Hindlimb muscle (tissue), 1 donor: ENCODE measurements at places on chromosomes 1 and 21.

DNA sequence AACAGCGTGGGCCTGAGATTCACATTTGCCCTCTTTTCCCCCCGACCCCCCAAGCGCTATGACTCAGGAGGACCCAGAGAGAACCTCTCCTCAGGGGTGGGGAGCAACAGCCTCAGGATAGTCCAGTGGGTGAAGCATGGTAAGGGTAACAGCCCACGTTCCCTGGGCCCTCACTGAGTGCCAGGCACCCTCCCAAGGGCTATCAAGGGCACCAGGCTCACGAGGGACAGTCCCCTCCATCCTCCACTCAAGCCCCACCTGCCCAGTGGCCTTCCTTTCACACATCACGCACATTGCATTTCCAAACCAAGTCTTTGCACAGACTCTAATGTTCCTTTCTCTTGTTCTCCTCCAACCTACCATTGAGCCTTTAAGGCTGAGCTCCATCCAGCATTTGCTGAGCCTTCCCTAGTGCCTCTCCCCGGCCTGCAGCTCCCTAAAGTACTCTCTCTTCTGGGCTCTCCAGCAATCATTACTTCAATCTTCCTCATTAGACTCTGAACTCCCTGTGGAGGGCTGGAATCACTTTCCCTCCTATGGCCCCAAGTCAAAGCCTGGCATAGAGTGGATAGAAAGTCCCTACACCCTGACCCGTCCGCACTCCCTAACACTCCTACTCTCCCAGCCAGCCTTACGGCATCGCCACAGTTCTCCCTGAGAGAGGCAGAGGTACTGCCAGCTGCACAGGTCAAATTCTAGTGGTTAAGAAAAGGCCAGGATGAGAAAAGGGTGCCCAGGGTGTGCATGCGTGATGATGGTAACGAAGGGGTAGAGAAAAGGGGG, 1.0 kb downstream of the AKR7A2 start:
- DNase-seq, result no peak

DNA sequence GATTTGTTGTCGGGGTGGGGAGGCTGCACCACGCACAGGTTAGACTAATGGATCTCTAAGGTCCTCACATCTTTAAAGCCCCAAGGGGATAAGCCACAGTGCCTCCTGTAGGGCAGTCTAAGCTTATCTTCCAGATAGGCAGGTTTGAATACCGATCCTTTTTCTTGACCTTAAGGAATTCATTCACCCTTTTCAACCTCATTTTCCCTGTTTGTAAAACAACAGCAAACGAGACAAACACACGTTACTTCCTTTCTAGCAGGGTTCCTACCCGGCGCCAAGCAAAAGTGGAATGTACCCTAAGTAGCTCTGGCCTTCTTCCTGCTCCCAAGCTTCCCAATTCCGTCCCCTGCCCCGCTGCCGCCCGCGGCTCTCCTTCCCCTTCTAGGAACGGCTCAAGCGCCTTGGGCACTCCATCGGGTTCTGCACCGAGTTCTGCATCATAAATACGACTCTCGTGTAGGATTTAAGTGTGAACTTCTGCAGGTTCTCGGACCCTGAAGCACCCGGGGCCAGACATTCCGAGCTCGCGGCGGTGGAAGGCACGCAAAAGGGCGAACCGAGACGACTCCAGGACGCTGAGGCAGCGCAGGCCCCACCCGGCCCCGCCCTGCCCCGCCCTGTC, 548 bp upstream of the CDC20 start:
- no peak for DNase-seq

DNA sequence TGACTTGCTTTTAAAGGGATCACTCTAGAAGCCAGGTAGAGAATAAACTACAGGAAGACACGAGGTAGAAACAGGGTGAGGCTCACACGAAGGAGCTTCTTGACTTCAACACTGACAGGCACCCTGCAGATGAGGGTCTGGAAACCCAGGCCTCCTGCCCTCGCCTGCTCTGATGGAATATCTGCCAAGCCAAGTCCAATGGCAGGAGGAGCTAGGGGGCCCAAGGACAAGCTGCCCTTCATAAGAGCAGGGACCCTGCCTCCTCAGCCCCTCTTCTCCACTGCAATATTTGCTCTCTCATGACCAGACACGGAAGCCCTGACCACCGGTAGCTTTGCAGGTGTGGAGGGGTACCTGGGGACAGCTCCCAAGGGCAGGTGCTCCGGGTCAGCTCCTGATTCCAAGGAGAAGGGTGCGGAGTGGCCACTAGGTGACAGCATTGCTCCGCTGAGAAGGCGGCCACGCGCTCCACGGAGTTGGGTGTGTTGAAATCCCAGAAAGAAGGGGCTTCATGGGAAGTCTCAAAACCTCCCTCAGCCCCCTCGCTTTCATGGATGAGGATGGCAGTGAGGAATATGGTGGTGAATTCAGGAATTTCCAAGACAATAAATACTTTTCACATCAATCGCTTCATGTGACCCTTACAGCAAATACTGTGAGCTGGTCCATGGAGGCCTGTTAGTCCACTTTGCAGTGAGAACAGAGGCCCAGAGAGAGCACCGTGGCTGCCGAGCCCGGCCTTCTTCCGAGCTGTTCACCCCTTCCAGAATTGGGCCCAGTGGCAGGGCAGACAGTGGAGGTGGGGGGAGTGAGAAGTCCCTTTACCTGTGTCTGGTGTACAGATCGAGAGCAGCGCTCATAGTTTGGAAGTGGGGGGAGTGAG, 33.2 kb upstream of the PAX7 start:
- DNase-seq, result peak; percentile 61

GRCh38 chr1:12617901-12618660, at the start of gene DHRS3:
TSS of gene DHRS3 (minus strand) at chr1:12618210. CDS start at chr1:12617348, 862 bp downstream.
- DNase-seq, result peak; percentile 88

GRCh38 chr1:12342401-12343003, 112.7 kb downstream of the VPS13D start:
- DNase-seq, result no peak

- DNase-seq, result no peak
These were observed 15.7 kb downstream of the SPOCD1 start for GRCh38 chr1:31799895-31800673.

- DNase-seq, result no peak
These were observed 30.5 kb upstream of the RC3H1 start for GRCh38 chr1:174052621-174053020.

DNA sequence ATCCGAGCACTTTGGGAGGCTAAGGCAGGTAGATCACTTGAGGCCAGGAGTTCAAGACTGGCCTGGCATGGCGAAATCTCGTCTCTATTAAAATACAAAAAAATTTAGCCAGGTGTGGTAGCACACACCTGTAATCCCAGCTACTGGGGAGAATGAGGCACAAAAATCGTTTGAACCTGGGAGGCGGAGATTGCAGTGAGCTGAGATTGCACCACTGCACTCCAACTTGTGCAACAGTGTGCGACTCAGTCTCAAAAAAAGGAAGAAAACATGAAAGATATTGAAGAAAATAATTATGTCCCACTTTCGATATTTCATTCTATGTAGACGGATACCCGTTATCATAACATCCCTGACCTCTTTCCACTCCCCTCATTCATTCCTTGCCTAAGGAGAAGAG, 19.2 kb downstream of the TUT4 start:
- DNase-seq, result no peak

DNA sequence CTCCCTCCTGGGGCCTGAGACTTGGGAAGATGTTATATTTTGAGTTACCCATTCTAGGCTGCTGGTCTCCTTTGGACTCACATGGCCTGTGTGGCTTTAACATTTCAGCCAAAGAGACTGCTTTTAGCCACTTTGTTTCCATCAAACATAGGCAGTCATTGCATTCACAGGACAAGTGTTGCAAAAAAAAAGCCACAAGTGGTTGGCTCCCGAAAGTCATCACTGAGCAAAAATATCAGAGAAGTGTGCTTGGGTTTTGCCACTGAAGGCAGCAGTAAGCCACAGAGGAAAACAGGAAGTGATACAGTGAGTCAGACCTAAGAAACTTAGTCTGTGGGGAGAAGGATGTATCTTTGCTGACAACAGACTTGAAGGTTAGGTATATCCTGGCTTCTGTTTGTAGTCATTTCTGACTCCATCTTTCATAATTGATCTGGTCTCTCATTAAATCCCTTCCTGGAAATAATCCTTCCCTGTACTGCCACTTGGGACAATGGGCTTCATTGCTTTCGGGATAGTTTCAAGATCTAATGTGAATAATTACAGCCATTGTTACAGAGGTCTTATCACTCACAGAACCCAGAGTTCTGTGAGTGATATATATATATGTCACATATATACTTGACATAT, 80.9 kb downstream of the COLGALT2 start:
- DNase-seq, result no peak

DNA sequence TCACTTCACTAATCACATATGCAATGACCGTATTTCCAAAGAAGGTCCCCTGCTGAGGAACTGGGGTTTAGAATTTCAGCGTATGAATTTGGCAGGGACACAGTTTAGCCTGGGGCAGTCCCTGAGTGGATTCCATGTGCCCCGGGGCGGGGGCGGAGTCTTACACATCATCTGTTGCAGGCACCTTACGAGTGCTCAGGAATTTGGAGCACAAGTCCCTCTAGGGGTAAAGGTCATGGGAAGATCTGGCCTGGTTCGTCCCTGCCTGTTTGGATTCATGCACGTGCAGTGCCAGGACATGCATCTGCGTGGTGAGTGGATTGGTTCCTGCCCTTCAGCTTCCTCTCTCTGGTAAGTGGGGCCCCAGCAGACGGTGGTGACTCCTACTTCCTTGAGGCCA, 208.3 kb upstream of the C1orf174 start:
- no peak for DNase-seq

- DNase-seq, result no peak
These were observed 53.6 kb downstream of the WNT9A start for GRCh38 chr1:227893949-227894721.

DNA sequence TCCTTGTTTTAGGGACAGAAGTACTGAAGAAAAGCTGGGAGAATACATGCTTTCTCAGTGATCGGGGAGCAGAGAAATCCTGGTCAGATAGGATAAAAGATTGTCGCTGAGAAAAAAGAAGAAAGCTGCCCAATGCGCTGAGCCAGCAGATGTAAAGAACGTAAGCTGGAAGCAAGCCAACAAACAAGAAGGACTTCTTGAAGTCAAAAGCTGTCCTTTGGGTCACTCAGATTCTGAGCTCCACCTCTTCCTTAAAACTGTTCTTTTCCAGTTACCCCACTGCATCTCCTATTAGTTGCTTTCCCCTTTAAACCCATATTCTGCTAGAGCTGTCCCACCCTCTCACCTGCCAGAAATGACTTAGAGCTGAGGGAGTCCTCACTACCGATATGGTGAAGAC, 64.8 kb downstream of the GPR137B start:
- DNase-seq, result no peak

DNA sequence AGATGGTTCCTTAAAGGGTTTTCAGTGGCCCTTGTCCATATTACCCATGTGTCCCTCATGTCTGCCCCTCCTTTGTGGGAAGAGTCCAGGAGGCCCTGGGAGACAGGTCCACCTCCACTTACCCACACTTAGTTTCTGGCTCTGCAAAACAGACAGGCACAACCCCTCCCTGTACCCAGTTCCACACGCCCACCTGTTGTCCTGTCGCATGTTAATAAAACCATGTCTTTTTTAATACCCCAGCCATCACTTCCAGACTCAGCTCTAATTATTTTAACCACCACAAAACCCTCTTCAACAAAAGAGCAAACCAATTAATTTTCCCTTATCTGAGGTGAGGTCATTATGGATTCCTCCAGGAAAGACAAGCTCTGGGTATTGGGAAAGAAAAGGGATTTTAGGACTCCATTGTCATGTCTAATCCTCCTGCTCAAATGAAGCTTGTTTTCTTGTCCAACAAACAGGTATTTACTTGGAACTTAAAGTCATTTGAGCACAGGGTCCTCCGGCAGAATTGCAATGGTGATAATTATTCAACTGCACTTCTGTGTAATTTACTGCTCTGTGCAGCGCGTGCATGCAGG, 68.9 kb downstream of the CCDC185 start:
- no peak for DNase-seq

DNA sequence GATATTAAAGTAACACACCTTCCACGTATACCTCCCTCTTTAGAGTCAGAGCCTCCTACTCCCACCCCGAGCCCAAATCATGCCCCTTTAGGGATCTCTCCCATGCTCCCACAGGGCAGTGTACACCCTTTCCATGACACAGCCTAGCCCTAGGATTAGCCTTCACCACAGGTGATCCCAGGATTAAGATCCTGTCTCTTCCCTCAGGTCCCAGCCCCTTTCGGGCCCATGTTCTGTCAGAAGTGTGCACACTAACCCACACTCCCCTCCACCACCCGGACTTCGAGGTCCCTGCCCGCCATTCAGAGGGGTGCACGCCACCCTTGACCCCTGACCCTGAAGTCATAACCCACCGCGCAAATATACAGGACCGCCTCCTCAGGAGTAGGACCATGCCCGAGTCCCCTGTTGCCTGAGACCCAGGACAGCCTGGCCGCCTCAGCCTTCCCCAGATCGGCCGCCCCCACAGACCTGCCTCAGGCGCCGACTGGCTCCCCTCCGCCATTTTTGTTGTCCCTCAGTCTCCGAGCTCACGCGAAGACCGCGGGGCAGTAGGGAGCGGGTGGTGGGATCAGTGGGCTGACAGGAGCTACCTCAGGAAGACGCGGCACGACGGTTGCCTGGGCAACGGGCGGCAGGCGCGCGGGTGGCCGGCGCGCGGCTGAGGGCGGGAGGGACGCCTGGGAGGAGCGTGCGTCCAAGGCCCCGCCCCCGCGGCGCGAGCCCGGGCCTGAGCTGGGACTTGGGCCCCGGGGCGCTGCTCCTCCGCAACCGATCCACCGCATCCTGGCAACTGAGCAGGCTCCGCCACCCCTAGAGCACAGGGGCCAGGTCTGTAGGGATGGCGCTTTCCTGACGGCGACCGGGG, at the start of gene AGBL4:
AGBL4 (minus strand) TSS at position 663 of the 868 bp plus-strand sequence.
- peak; percentile 43 for DNase-seq

DNA sequence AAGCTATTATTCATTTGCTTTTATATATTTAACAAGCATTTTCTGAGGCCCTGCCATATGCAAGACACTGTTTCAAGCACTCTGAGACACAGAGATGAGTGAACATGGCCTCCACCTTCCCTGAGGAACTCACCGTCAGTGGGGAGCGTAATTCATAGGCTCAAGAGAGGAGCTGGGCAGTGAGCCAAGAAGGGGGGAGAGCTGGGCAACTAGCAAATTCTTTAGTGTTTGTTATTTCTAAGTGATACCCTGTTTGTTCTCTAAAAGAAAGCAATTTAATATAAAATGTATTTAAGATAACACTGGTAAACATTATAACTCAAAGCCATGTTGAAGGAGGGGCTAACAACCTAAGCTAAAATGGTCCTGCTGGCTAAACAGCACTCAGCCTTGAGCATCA, 119.2 kb upstream of the NGF start:
- DNase-seq, result no peak
